ENCODE measurements at places on chromosomes 2 and 18.

- DNase-seq, result no peak
Measured at GRCh38 chr18:58009166-58009565, 34.9 kb upstream of the NEDD4L start.

DNA sequence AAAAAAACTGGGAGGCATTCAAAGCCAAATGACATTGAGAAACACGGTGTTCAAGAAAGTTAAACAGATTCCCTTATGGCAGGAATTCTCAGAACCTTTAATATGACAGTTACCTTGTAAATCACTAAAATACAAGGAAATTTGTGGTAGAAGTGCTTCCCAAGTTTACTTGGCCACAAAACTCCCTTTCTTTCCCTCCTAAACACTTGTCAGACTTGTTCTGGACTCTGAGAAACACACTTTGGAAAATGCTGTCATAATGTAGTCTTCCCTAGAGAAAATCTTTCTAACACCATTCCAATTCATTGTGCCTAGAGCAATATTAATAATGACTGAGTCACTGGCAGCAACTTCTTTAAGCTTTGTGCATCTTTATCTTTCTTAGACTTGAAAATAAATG, 140.4 kb downstream of the ANKRD44 start:
- DNase-seq, result no peak

DNA sequence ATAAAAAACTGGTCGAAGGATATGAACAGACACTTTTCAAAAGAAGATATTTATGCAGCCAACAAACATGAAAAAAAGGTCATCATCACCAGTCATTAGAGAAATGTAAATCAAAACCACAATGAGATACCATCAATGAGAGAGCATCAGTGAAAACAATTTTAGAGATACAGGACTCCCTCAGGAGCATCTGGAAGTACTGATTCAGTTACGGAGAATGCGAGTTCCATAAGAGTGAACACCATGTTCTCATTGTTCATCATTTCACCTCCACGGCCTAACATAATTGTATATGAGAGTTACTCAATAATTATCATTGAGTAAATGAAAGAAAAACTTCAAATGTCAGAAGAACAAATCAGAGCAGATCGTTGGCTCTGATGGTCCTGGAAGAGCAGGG, 140.9 kb upstream of the TANK start:
- DNase-seq, result no peak

GRCh38 chr2:118638453-118638852, 209.0 kb downstream of the EN1 start:
- DNase-seq, result no peak

GRCh38 chr2:28930205-28930604, 35.7 kb downstream of the WDR43 start:
- DNase-seq, result no peak

- no peak for DNase-seq
Measured at GRCh38 chr2:69680001-69680675, 36.6 kb upstream of the AAK1 start.

DNA sequence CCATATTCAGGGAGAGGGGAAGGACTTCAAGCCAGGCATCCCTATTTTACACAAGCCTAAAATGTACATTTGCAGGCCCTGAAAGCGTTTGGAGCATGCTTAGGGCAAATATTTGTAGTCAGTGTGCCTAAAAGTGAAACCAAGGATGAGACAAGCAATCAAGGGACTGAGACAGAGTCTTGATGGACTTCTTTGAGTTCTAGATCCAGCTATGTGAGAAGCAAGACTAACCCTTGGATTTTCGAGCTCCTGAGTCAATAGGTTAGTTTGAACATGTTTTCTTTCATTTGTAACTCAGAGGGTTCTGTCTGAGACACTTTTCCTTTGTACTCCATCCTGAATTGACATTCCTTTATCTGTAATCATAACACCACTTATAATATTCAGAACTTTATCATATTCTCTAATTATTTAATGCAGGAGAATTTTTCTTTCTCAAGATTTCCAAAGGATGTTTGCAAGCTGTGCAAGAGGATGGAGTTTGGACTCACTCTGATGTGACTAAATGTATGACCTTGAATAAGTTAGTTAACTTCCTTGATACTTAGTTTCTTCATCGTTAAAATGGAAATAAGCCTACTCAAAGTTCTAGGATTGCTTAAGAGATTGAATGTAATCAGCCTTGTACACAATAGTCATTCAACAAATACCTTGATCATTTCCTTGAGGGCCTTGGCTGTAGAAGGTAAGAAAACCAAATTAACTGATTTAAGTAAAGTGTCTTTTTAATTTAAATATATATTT, 1237.8 kb upstream of the ZEB2 start:
- DNase-seq, result no peak

DNA sequence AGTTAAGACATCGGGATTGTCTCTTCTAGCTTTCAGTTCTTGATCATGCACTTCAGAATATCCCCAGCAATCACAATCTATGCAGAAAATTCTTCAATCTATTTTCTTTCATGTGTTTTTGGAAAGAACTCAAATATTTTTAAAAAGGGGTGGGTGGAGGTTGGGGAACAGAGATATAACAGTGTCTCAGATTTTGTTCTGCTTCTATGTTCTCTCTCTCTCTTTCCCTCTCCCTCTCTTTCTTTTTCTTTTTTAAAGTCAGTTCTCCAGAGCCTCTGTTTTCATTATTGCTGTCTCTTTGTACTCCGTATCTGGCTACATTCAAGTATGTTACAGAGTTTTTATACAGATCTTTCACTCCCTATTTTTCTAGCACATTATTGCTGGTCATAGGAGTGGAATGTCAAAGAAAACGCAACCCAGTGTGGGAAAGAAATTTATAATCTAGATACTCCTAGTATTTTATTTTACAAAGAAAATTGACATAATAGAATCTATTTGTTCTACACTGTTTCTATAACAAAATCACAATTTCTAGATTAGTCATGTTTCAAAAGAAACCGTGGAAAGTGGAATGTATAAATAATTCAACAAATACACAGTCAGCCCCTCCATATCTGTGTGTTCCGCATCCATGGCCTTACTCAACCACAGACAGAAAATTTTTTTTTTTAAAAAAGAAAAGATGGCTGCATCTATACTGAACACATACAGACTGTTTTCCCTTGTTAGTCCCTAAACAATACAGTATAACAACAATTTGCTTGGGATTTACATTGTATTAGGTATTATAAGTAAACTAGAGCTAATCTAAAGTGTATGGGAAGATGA, 11.2 kb upstream of the NEMP2 start:
- no peak for DNase-seq

- DNase-seq, result no peak
Measured at GRCh38 chr2:174438146-174438886, 42.8 kb downstream of the SCRN3 start.

DNA sequence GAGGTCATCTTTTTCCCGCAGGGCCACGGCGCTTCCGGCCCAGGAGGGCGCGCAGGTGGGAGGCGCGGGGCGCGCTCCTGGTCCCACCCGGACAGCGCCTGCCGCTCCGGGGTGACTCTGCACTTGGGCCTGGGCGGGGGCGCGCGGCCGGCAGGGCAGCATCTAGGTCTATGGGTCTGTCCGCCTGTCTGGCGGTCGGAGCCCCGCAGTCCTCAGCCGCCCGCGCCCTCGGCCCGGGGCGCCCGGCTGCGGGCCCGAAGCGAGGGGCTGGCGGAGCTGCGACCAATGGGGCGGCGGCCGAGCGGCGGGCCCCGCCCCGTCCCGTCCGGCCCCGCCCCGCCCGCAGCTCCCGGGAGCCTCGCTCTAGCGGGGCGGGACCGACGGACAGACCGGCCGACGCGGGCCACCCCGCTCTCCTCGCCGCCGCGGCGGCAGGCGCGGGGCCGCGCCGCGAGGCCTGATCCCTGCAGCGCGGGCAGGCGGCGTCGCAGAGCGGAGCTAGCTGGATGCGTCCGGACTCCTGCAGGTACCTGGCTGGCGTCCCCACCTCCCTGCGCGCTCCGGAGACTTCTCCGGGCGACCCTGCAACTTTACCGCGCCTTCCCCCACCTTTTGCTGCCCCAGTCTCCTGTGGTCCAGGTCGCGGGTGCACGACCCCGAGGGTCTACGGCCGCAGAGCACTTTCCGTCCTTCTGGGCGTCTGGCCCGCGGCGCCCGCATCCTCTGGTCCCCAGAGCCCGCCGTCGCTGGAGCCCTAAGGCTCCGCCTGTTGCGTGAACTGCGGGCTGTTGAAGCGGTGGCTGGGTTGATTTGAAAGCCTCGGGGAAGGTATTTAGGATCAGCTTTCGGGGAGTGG, at the start of gene KCNS3:
Gene KCNS3 (plus strand): TSS at position 387 of the 856 bp plus-strand sequence. CDS start 52,342 bp downstream, outside the sequence.
- peak; percentile 71 for DNase-seq

- no peak for DNase-seq
Measured at GRCh38 chr2:11541693-11542274, 7.9 kb downstream of the GREB1 start.

GRCh38 chr2:149119368-149119767, 80.9 kb downstream of the LYPD6B start:
- no peak for DNase-seq

DNA sequence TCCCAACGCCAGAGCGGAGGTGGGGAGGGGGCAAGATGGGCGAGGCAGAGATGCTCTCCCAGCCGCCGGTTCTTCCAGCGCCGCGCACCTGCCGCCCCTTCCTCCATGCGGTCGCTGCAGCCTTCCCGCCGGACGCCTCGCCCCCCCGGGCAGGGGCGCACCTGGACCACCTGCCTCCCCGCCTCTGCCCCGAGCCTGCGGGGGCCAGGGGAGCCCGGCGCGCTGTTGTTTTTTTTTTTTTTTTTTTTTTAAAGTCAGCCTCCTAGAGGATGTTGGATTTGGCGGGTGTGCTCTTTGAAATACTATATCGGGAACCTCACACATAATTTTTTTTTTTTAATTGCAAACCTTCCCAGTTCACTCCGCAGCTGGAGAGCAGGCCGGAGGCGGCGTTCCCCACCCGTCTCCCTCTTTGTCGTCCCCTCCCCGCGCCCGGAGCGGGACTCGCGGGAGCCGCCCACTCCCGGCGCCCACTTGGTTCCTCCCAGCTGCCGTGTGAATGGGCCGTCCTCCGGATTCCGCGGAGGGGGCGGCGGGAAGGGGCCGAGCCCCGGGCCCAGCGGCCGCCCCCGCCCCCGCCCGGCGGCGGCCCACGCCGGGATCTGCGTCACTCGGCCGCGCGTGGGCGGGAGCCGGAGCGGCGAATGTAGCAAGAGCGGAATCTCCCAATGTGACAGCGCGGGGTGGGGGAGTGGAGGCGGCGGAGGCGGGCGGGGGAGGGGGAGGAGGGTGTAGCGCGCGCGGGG, 421 bp upstream of the NAB1 start:
- DNase-seq, result peak; percentile 92

GRCh38 chr2:8527031-8527430, 154.8 kb upstream of the ID2 start:
- no peak for DNase-seq

- no peak for DNase-seq
Measured at GRCh38 chr18:77067291-77068061, 65.1 kb downstream of the MBP start.

DNA sequence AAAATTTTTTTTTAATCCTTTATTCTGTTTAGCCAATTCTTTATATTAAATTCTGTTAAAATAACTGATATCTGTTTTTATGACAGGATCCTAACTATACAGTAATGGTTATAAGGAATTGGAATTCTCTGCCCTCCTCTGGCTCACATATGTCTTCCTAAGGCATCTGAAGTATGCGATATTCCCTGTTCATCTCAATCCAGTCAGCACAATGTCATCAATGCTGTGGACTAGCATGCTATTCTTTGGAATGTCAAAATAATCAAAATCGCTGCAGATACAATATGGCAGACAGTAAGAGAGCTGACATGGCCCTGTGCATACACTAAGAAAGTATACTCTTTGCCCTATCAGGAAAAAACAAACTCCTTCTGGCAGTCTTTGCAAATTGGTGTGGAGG, 107.6 kb downstream of the AP1S3 start:
- no peak for DNase-seq

- peak; percentile 85 for DNase-seq
Measured at GRCh38 chr2:225002039-225002655, 40.1 kb downstream of the DOCK10 start.

- no peak for DNase-seq
Measured at GRCh38 chr18:27826101-27826500, 350.8 kb downstream of the CDH2 start.

DNA sequence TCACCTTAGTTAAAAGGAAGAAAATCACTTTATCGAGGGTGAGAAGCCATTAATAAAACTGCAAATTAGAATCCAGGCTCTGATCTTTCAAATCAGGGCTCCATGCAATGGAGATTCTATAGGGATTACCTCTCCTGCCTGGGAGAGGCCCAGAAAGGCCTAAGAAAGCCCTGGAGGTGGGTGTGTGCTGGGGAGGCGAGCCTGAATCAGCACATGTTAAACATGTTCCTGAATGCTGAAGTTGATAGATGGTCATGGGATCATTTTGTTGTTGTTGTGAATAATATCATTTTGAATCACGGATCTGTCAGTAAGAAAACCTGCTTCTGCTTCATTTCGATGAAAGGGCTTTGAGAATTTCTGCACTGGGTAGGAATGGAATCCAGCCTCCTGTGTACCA, 254.3 kb downstream of the ACKR3 start:
- DNase-seq, result peak; percentile 60

DNA sequence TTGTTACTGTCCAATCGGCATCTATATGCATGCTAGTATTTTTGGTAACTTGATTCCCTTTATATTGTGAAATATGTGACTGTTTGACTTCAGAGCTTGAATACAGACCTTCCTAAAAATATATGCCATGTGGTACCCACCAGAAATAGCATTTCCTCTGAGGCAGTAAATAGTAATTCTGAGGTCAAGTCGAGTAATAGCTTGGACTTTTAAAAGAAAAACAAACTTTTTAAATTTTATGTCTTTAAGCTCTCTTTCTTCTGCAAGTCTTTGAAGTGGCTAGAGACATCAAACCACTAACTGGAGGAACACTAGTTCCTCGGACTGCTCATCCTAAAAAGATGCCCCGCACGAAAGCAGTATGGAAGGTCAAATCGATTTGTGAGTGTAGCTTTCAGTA, 396.8 kb upstream of the SLC14A2 start:
- no peak for DNase-seq

DNA sequence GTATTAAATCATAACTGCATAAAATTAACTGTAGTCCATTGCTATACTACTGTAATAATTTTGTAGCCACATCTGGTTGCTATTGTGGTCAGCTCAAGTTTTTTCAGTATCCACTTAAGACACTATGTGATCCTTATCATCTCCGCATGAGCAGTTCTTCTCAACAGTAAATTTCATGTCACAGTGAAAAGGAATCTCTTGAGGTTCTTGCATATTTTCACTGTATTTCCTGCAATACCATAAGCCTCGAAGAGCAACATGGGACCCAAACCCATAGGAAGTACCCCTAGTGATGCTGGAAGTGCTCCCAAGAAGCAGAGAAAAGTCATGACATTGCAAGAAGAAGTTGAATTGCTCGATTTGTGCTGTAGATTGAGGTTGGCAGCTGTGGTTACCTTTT, 86.7 kb downstream of the LDLRAD4 start:
- no peak for DNase-seq

- DNase-seq, result peak; percentile 11
Measured at GRCh38 chr2:161085149-161085548, 75.1 kb upstream of the TANK start.
